ENCODE measurements at places on chromosomes 12 and 14. TPM values are rescaled to one million over a fixed set of nuclear protein-coding genes. Genes with fewer than 3 reads are reported as not detected.

- no peak overlapping the region for H3K4me3 ChIP-seq
- H3K27ac ChIP-seq = no peak overlapping the region
- no peak for DNase-seq
- H3K27me3 ChIP-seq = no peaks in the 10 kb centered on the region
- peaks cover 2% of the 10 kb centered on the region for H3K4me1 ChIP-seq
- no peaks in the 10 kb centered on the region for H3K36me3 ChIP-seq
These were observed 161.5 kb upstream of the FKBP4 start for GRCh38 chr12:2633176-2633824.

DNA sequence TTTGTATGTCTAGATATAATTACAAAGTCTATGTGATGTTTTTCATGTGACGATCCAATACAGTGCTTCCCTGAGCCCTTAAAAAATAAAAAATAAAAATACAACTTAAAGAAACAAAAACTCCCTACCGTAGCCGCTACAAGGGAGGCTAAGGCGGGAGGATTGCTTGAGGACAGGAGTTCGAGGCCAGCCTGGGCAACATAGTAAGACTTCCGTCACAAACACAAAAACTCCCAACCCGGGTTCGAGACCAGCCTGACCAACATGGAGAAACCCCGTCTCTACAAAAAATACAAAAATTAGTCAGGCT lies 669 bp upstream of the CDKN3 start:
- H3K36me3 ChIP-seq = no peaks in the 10 kb centered on the region
- H3K27me3 ChIP-seq = no peaks in the 10 kb centered on the region
- DNase-seq = no peak
- peak overlapping the region; percentile 49 for H3K4me3 ChIP-seq

DNA sequence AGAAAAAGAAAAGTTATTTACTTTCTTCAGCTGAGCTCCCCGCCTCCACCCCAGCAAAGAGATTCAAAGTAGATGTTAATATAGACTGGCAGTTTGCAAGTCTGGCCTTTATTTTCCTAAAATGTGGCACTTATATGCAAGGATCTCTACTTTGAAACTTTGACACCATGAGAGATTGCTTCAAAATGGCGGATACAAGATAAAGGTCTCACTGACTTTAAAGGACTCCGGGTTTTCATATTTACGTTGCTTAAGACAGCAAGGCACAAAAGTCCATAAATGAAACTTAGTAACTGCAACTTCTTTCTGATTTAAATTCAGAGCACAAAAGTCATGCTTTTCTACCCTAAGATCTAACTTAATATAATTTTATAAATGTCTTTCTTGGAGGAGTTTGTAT lies 3.5 kb downstream of the OTX2 start:
- no peak overlapping the region for H3K27ac ChIP-seq
- no peaks in the 10 kb centered on the region for H3K4me1 ChIP-seq
- H3K4me3 ChIP-seq = no peak overlapping the region
- no peak for DNase-seq
- H3K36me3 ChIP-seq = no peaks in the 10 kb centered on the region
- peaks cover 7% of the 10 kb centered on the region for H3K27me3 ChIP-seq

DNA sequence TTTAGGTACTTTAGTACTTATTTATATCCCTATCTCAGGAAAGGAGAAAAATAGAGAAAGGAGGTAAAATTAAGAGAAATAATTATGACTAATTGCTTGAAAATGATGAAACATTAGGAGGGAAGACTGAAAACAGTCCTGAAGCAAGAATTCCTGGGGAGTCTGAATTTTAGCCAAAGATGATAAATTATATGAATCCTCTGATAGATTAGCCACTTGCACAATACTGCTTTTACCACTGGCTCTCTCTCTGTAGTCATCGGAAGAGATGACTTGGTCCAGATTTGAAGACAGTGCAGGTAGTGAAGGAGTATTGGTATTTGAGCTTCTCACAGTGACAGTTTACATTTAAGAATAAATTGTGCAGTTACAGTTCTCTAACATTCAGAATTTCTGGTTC lies 83.8 kb upstream of the CLEC14A start:
- no peak overlapping the region for H3K4me3 ChIP-seq
- no peak for DNase-seq
- H3K27me3 ChIP-seq = no peaks in the 10 kb centered on the region
- no peak overlapping the region for H3K27ac ChIP-seq

RNASE3 gene
- not detected for total RNA-seq

VWF gene
- 203 TPM for total RNA-seq

TROAP gene
- 1.2 TPM for total RNA-seq

Data from ovary (tissue), 10 donors.